Cardiac atrium fibroblast (primary cell): ENCODE measurements at places on chromosomes 3 and 15. TPM values are rescaled to one million over a fixed set of nuclear protein-coding genes. Genes with fewer than 3 reads are reported as not detected.

The FLNB gene
- total RNA-seq: 56.9 and 74.2 TPM in 2 replicates

The SIDT1 gene
- total RNA-seq: not detected in 2 replicates

The IFT122 gene
- 7.5 and 13.9 TPM in 2 replicates for total RNA-seq

The AHSG gene
- not detected in 2 replicates for total RNA-seq

The ALS2CL gene
- 0.32 and 1.4 TPM in 2 replicates for total RNA-seq

The SELENOK gene
- total RNA-seq: 31.8 and 36.1 TPM in 2 replicates

The ISLR2 gene
- 0.16 TPM in 1 of 2 replicates, not detected in the other for total RNA-seq

The MYL3 gene
- total RNA-seq: 1.4 TPM in 1 of 2 replicates, not detected in the other

The NAALADL2 gene
- total RNA-seq: 3.8 and 4.2 TPM in 2 replicates

The RTP3 gene
- not detected in 2 replicates for total RNA-seq

The TGM5 gene
- total RNA-seq: not detected in 2 replicates

The FETUB gene
- total RNA-seq: not detected in 2 replicates

The INSYN1 gene
- 2.9 and 7.4 TPM in 2 replicates for total RNA-seq

The KY gene
- total RNA-seq: 0.32 TPM in 1 of 2 replicates, not detected in the other

The TNFSF10 gene
- 0.36 and 4.9 TPM in 2 replicates for total RNA-seq
